ENCODE measurements at places on chromosomes 16 and 17.

GRCh38 chr17:45425984-45426413 is 6.7 kb downstream of the ARHGAP27 start:
- no peak for DNase-seq

GRCh38 chr16:79082970-79083369 is 517.6 kb downstream of the MAF start:
- DNase-seq: no peak

DNA sequence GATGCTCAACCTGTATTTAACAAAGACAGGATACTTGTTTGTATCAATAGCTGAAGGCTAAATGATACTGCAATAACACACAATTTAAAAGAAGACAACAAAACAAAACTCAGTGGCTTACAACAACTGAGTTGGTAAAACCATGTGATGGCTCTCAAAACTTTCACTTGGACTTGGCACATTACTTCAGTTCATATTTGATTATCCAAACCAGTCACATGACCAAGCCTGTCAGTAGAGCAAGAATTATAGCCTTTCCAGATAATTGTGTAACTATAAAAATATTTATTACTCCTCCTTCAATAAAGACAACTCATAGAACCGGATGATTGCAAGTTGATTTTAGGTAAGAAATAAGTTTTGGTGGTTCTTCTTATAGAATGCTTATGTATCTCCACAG is 56.8 kb downstream of the NQO1 start:
- DNase-seq: no peak

DNA sequence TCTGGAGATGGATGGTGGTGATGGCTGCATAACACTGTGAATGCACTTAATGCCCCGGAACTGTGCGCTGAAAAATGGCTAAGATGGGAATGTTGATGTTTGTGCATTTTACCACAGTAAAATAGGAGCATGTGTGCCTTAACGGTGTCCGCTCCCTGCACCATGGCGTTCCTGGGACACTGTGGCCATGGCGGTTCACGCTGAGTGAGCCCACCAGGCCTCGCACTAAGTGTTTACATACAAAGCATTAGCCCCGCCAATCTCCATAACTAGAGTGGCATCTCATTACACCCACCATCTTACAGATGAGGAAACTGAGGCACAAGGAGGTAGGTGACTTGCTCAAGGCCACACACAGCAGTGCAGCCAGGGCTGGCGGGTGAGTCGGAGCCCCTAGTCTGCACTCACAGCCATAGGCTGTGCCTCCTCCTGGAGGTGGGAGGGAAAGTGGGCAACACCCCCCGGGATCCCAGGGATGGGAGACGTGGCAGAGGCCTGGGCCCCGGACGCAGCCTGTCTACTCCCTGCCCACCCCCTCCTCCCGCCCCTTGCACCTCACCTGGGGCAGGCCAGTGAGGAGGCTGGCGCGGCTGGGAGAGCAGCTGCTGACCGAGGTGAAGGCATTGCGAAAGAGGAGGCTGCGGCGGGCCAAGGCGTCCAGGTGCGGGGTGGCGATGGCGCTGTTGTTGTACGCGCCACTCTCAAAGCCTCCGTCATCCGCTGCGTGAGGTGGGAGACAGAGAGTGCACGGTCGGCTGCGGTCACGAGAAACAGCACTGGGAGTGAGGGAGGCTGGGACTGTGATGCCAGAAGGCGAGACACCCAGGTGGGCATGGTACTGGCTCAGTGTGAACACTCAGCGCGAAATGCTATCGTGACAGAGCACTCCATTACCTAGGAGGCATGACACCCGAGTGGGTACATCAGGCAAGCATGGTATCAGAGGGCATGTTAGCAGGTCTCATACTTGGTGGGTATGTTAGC is 3.4 kb downstream of the SGSH start:
- DNase-seq: no peak

DNA sequence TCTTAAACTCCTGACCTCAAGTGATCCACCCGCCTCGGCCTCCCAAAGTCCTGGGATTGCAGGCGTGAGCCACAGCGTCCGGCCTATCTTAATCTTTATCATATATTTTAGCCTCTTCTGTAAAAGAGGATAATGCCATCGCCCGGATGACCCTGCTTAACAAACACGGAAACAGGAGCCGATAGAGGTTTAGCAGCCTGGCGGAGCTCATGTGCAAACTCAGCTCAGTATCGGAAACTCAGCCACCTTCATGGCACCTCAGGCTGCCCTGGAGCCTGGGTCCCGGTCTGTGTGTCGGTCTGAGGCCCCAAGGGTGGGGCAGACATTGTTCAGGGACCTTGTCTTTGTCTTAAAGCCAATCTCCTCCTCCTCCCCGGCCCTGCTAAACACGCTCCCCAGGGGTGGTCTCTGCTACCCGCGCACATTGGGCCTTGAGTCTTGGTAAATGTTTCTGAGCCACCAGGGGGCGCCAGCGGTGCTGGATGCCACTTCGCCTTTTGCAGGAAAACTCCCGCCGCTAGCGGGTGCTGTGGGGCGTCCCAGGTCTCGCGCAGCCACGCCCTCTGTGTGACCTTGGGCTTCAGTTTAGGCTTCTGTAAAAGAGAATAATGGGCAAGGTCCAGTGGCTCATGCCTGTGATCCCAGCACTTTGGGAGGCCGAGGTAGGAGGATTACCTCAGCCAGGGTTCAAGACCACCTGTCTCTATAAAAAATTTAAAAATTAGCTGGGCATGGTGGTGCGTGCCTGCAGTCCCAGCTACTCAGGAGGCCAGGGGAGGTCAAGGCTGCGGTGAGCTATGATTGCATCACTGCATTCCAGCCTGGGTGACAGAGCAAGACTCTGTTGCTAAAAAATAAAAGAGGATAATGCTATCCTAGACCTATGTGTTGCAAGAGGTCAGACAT is 2.7 kb downstream of the CETP start:
- peak; percentile 96 for DNase-seq

DNA sequence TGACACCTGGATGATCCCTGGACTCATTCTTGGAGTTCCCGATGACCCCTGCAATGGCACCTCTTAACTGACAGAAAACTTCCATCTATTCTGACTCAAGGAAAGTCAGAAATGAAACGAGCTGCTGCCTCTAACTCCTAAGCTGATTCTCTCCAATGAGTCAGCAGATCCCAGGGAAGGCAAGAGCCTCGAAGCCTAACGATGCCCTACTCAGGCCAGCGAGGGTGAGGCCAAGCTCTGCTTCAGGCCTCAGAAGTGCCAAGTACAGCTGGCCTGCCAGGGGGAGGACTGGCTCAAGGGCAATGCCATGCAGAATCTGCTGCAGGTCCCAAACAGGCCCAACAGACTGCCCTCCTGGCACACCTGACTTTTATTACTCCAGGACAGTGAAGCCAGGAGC is 36.3 kb downstream of the PLXDC1 start:
- no peak for DNase-seq

DNA sequence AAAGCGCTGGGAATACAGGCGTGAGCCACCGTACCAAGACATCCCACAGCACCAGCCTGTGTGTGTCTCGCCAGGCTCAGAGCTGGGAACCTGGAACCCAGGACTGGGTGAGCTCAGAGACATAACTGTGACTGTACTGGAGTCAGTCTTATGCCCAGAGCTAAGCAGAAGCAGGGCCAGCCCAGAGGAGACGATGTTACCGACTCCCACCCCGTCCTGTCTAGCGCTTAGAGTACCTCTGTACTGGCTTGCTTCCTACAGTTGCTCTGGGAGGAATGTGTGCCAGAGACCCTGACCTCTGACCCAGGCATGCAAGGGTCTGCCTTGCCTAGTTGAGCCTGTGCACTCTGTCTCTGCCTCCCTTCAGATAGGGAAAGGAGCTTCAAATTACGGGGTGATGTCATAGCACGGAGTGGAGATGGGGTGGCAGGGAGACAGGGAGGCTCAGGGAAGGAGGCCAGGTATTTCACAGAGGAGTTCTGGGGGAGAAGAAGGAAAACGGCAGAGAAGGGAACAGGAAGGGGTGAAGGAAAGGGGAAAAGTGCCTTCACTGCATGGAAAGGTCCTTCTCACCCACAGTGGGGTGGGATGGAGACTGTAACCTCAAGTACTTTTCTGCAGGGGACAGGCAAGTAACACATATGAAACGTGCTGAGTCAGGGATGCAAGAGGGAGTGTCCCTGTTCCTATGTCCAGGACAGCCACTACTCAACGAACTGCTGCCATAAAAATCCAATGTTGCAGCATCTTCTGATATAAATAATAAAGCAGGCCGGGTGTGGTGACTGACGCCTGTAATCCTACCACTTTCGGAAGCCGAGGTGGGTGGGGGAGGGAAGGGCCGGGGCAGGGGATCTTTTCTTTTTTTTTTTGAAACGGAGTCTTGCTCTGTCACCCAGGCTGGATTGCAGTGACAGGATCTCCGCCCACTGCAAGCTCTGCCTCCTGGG is 5.8 kb upstream of the ARMC5 start:
- no peak for DNase-seq

GRCh38 chr17:55500103-55500502 is 11.1 kb downstream of the SMIM36 start:
- no peak for DNase-seq

DNA sequence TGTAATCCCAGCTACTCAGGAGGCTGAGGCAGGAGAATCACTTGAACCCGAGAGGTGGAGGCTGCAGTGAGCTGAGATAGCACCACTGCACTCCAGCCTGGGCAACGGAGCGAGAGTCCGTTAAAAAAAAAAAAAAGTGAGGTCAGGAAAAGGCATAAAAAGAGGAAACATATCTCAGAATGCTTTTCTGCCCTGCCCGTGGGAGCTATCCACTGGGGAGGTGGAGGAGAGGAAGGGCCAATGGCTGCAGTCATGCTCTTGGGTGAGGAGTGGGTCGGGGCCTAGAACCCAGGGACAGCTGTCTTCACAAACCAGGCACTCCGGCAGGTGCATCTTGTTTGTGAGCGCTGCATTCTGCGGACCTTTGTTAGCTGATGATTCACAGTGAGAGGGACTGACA is 60.0 kb upstream of the CDC42EP4 start:
- DNase-seq: no peak

- DNase-seq: no peak
Measured at GRCh38 chr16:28497861-28498599, 3.6 kb downstream of the APOBR start.
